ENCODE measurements at places on chromosomes 7 and 10.

DNA sequence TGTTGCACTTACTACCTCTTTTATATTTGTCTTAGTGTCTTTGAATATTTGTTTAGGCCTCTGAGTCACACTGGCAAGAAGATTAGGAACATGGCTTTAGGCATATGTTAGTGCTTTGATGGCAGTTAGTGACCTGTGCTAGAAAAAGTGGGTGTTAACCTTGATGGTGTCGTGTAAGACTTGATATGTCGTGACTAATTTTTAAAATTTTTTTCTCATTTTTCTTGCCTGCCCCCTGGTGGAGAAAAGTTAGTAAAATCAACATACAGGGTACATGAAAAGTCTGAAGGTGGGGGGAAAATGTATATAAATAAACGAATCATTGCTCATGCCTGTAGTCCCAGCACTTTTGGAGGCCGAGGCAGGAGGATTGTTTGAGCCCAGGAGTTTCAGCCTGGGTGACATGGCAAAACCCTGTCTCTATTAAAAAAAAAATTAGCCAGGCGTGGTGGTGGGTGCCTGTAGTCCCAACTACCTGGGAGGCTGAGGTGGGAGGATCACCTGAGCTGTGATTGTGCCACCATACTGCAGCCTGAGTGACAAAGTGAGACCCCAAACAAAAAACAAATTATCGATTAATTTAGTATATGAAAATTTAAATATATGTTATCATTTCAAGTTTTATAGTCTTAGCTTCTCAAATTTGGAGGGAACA lies 44.6 kb downstream of the TAX1BP1 start:
- DNase-seq = peak; percentile 7

DNA sequence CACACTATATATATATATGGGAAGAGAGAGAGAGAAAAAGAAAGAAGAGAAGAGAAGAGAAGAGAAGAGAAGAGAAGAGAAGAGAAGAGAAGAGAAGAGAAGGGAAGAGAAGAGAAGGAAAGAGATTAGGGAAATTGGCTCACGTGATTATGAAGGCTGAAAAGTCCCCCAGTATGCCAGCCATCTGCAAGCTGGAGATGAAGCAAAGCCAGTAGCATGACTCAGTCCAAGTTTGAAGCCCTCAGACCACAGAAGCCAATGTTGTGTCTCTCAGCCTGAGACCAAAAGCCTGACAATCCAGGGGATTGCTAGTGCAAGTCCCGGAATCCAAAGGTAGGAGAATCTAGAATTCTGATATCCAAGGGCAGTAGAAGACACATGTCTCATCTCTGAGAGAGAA lies 206.3 kb upstream of the PRSS1 start:
- no peak for DNase-seq

GRCh38 chr7:151408839-151409666 lies 785 bp downstream of the WDR86 start:
- no peak for DNase-seq

DNA sequence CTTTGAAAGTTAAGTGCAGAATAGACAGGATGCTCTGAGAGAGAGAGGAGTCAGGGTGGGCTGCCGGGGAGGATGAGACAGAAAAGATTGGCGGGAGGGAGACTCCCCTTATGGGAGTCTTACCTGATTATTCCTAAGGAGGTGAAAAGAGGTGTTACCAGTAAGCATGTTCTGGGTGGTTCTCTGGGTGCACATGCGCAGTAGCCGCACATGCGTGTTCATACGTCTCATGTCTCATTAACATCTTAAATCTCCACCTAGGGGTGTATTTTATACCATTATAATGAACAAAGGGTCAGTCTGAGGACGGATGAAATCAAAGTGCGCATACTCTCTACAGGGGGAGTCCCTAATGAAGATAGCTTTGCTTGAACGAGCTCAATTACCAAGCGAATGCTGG lies 592.9 kb upstream of the C7orf33 start:
- no peak for DNase-seq

GRCh38 chr10:58393317-58393716 lies 8.1 kb downstream of the TFAM start:
- no peak for DNase-seq

GRCh38 chr10:31664803-31665202 lies 263.8 kb downstream of the ARHGAP12 start:
- DNase-seq = no peak

DNA sequence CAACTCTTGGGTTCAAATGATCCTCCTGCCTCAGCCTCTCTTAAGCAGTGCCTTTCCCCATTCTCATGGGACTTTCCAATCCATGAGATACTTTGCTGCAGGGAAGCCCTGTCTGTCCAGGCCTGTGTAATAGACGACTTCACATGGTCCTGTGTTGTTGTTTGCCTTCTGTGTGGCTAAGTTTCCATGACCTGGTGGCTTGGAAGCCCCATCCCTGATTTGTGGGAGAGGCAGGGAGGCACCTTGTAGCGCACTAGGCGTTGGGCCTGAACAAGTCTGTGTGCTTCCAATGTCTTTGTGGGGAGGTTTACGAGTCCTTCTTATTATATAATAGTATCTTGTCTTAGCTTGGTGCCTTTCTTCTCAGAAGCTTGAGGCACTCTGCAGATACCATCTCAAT lies 49.1 kb downstream of the TCF7L2 start:
- no peak for DNase-seq
